ENCODE measurements at places on chromosomes 4 and X. TPM values are rescaled to one million over a fixed set of nuclear protein-coding genes. Genes with fewer than 3 reads are reported as not detected.

DNA sequence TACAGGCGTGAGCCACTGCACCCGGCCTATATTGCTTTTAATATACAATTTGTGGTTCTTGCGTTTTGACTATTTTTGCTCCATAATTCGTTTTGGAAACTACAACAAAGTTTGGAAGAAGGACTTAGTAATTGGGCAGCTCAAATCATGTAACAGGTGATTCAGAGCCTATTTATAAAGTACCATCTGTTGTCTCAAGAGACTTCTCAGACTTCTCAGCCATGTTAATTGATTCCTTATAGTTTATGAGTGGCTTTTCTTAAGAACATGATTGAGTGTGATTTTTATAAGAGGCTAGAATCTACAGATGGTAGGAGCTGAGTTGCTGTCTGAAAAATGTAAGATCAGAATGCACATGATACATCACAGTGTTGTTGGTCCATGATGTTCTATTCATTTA is 240.2 kb downstream of the ADGRL3 start:
- no peak for DNase-seq

DNA sequence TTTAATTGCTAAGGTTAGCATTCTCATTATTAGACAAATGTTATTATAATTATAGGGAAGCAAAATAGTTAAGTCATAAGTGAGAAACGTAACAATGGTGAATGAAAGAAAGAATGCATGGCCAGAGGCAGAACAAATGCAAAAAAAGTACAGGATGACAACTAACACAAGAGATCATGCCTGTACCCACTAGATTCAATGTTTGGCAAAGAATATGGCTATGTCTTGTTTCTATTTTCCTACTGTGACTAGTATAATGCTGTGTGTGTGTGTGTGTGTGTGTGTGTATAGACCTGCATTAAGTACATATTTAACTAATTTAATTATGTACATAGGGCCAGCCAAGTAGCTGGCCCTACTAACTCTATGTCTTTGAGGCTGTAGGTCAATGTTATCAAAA is 12.9 kb upstream of the BMP2K start:
- DNase-seq, result no peak

DNA sequence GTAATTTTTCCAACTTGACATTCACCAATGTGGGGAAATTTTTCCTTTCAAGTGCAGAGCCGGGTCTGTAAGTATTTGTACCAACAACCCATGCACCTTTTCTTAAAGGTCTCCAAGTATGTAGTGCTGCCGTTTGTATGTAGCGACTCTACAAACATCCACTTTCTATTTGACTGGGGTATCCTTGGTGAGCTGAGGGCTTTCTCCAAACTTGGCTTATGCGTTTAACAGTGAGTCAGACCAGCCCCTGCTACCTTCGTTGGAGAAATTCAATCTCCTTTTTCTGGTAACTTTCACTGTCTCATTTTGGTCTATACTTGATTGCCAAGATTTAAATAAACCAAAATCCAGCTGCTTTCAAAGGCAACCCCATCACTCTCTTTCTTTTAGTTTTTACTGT is 34.9 kb downstream of the MGST2 start:
- no peak for DNase-seq

DNA sequence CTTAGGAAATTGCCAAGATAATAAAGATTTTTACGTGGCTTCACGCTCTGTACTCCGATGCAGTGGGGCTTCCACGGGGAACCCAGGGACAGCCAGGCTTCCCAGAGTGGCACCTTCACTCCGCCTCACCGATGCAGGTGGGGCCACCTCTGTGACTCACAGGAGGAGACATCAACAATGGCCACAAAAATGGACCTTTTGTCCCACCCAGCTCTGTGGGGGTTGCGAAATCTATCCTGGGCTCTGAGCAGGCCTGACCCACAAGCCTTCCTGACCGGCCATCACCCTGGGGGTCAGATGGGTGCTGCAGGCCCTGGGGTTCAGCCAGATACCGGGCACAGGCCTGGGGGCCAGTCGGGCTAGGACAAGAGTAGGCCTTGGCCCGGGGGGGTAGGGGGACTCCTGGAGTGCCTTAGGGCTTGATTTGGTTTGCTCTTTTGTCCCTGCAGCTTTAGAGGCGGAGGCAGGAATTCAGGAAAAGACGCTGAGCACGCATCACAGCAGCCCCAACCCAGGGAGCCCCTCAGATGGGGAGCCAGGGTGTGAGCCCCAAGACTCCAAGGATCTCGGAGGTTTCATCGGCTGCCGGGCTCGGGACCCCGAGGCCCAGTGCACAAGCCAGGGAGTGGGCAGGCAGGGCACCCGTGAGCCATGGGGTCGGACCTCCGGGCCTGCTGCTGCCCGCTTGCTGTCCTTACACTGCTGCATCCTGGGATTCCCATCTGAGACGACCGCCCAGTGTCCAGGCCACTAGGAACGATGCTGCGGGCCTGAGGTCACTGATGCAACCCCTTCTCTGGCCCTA is 136.5 kb upstream of the NKX1-1 start:
- no peak for DNase-seq

GRCh38 chr4:139720806-139721205 is 55.2 kb downstream of the MGST2 start:
- DNase-seq, result no peak

GRCh38 chr4:103773691-103774231 is 54.0 kb upstream of the TACR3 start:
- DNase-seq, result no peak

GRCh38 chr4:107094976-107095375 is 58.9 kb upstream of the DKK2 start:
- DNase-seq, result no peak

DNA sequence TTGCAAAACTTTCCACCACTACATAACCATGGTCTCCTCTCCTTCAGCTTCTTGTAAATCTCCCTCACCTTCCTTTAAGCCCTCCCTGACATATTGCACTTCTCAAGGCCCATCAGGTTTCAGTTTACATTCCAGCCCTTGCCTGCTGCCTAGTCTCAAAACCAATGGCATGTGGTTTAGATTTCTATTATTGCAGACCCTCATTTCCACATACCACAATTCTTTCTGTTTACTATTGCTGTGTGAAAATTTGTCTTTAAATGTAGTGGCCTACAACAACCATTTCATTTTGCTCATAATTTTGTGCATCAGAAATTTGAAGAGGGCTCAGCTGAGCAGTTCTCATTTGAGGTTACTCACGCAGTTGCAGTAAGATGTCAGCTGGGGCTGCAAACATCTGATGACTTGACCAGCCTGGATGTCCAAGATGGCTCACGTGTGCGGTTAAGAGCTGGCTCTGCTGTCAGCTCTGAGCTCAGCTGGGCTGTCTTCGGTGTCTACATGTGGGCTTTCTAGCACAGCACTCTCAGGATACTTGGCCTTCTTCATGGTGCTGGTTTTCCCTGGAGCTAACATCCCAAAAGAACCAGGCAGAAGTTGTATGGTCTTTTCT is 29.9 kb upstream of the SOD3 start:
- DNase-seq, result no peak

DNA sequence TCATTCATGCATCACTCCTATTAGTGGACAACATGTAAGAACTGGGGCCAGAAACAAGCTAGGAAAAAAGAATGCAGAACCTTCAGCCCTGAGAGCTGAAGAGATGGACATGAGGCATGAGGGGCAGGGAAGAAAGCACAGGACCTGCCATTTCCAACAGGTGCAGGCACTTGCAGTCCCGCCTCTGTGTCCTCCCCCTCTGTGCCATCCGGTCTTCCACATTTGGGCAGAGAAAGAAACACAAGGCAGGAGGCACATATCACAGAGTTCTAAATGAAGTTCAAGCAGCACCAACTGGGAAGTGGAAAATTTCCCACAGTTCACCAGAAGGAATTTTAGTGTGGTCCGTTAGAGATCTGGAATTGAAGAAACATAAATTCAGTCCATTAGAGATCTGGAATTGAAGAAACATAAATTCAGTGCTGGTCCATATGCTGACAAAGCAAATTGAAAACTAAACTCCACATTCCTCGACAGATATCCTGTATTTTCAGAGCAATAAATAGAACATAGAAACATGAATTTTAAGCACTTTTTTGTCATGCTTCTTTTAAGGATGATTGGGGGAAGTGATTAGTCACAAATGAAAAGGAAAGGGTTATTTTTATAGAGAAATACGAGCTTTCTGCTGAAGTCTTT is 57.2 kb upstream of the DAPP1 start:
- DNase-seq, result no peak

DNA sequence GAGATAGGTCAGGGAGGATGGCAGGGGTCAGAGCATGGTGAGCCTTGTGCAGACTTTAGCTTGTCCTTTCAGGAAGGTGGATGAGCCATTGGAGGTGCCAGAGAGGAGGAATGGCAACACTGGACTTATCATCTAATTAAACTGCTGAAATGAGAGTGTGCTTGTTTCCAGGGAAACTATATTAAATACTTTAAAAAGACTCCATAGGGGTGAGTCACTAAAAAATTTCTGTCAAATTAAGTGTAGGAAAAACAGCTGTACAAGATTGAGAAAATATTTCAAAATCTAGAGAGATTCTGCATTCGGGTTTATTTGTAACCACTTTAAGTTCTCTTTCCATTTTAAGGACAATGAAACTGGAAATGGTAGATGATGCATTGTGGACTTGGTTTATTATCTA is 11.4 kb downstream of the FRAS1 start:
- no peak for DNase-seq

DNA sequence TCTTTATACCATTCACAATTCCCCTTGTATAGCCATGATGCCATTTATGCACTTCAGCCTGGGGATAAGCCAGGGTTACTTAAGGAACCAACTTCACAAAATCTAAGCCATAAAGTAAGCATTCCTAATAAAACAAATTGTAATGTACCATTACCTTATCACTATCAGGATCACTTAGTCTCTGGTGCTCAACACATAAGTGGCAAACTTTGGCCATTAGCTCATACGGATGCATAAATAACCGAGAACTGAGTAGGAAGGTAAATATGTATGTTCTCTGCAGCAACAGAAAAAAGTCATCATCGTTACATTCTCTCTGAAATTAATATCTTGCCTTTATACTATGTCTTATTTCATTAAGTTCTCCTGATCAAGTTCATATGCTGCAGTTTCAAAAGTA is 14.4 kb downstream of the RASGEF1B start:
- no peak for DNase-seq

DNA sequence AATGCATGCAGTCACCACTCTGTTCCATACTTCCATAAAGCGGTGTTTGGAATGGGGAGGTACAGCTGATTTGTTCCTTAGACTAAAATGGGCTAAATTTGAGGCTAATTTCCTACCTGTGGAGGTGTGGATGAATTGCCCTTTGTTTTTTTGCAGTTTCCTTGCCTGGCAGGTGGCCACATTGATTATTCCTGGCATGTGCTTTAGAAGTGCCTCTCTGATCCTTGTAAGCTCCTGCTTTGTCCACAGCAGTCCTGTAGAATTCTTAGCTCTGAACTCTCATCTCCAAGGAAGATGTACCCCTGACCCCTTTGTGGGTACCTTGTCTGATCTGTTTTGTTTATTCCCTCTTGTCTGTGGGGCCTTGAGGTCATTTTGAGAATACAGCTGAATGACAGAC is 136.8 kb downstream of the ADGRL3 start:
- DNase-seq, result no peak

- no peak for DNase-seq
Observed at GRCh38 chr4:161132715-161133425, 1030.9 kb downstream of the FSTL5 start.

DNA sequence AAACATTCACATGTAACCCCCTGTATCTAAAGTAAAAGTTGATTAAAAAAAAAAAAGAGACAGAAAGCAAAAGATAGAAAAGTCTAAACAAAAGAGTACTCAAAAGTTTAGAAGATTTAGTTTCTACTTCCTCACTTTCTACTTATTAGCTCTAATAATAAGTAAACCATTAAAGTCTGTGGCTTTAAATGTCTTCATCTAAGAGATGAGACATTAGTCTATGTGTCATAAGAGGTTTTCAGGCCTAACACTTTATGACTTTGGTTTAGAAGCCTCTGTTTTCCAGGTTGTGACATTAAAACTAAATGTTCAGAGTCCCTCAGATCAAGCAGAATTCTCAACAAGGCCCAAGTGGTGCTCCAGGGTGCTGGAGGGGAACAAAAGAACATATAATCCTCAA is 42.2 kb upstream of the GUCY1A1 start:
- DNase-seq, result no peak

DNA sequence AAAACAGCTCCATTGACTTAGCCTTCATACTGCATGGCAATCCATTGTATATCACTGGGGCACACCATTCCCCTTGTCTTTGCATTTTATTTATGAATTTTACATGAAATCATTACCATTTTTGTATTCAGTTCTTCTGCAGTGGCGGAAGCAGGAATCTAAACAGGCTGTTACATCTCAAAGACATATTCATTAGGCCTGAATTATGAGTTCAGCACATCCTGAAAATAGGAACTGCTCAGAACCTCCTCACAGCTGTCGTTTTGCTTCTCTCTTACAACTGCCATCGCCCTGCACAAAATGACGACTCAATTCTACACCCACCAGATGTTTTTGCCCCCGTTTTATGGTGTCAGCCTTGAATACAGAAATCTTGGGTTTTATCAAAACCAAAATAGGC is 474.4 kb upstream of the MAGEB18 start:
- DNase-seq, result no peak

DNA sequence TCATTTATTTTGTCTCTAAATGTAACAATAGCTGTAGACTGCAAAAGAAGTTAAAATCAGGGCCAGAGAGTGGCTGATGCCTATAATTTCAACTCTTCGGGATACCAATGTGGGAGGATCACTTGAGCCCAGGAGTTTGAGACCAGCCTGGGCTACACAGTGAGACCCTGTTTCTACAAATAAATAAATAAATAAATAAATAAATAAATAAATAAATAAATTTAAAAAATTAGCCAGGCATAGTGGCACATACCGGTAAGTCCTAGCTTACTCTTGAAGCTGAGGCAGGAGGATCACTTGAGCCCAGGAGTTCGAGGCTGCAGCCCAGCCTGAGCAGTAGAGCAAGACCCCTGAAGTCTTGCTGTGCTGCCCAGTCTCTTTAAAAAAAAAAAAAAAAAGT is 79.1 kb downstream of the WWC2 start:
- no peak for DNase-seq

Gene GYG2
- total RNA-seq, result 1.3 TPM

Gene APEX2
- 8.4 TPM for total RNA-seq

Gene POU4F2
- not detected for total RNA-seq

Gene IL13RA2
- total RNA-seq, result 0.54 TPM

Gene TEX13B
- not detected for total RNA-seq

Gene PLK4
- 0.75 TPM for total RNA-seq

Gene KLB
- total RNA-seq, result 0.05 TPM

Gene GPR82
- total RNA-seq, result not detected
